Ovary (tissue), 10 donors: ENCODE measurements at places on chromosomes 7 and 10.

- no peak for DNase-seq
Measured at GRCh38 chr7:25678215-25678614, 449.9 kb upstream of the NPVF start.

GRCh38 chr7:154592388-154592787 lies 410.5 kb downstream of the PAXIP1 start:
- no peak for DNase-seq

- DNase-seq, result no peak
Measured at GRCh38 chr7:102426268-102427018, 6.9 kb upstream of the ORAI2 start.

DNA sequence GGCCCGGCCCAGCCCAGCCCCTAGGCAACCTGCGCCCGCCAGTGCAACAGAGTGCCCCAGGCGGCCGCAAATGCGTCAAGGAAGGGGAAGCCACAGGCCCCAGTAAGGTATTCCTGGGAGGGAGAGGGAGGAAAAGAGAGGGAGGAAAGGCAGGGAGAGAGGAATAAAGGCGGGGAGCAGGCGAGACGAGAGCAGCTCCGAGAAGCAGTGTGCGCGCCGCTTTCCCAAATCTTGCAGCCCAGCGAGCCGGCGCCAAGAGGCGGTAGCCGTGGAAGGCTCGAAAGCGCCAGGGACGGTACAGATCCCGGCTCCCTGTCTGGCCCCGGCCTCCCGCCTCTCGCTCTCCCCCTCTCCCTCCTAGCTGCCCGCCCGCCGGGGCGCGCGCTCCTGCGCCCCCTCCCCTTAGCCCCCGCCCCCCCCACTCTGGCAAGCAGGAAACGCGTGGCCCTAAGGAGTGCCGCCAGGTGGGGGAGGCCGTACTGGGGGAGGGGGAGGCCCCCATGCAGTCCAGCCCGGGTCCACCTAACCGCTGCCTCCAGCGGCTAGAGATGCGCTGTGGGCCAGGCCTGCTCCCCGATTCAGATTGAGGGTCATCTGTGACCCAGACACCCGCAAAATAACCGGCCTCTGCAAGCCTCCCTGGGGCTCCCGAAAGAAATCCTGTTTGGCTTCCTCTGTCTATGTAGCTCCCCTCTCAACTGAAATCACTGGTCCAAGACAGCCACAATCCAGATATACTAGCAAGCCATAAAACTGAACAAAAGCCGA lies 4.3 kb downstream of the HOXA10 start:
- no peak for DNase-seq

DNA sequence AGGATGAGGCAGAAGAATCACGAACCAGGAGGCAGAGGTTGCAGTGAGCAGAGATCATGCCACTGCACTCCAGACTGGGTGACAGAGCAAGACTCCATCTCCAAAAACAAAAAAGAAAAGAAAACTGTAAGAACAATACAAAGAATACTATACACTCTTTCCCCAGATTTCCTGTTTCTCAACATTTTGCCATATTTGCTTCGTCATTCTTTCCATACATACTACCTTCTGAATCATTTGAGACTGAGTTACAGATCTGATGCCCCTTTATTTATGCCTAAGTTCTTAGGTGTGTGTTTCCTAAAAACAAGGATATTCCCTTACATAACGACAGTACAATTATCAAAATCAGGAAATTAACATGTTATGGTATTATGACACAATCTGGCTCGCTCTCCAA lies 168.4 kb upstream of the CELF2 start:
- no peak for DNase-seq

DNA sequence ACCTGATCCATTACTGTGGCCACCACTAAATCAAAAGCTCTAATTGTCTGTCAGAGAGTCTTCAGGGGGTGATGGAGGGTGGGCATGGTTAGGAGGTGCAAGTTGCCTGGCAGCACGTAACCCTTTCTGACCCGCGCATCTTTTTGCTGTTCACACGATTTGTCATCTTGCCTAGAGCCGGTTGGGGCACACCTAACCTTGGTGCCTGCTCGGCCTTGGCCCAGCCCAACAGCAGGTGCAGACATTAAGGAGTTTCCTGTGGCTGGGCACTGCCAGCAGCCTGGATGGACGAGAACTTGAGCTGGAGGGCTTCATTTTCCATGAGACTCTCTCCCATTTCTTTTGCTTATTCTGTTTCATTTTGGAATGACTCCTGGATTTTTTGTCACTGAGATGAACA lies 41.0 kb upstream of the PTF1A start:
- DNase-seq, result no peak

DNA sequence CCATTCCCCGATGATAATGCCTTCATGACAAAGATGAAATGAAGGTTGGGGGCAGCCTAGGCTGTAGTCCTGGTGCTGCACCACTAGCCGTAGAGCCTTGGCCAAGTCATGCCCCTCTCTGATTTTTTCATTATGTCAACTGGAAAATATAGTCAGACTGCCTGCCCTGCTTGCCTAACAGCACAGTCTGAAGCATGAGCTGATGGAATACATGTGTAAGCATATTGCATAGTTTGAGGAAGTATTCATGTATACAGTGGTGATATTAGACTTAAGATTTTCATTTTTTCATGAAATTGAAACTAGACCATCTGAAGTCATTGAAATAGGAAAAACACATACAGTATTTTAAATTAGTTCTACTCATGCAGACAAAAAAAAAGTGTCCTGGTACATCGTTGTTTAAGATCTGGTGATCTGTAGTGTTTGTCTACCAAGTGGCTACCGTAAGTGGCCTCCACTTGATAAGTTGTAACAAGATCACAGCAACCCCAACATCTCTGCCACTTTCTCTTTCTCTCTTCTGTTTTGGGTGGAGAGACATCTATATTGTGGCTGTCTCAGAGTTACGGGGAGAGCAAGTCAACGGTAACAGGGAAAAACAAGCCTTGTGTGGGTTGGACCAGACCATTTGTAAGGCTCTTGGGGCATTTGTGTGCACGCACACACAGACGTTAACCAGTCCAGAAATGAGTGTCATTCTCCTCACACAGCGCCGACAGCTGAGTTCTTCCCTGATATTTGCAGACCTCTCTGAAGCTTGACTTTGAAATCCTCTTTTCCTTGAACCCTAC lies 716.6 kb upstream of the GALNT17 start:
- DNase-seq, result no peak

DNA sequence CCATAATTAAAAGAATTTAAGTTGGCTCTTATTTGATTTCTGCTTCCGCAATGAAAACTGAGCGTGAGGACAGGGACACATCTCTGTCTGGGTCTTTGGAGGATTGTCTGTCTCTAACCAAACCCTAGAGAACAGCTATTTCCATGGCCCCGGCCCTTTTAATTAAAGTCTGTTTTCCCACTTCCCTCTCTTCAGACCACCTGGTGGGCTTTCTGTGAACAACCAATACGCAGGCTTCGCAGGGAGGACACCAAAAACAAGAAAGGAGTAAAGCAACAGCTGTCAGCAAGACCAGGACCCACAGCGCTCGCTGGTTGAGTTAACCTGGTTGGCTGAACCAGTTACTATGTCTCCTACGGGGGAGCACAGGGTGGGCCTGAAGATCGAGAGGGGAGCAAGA lies 217.1 kb upstream of the FRMD4A start:
- no peak for DNase-seq

- DNase-seq, result no peak
Measured at GRCh38 chr7:106869954-106870353, 4.9 kb downstream of the PIK3CG start.

GRCh38 chr10:24900888-24901685 lies 51.3 kb downstream of the PRTFDC1 start:
- DNase-seq, result no peak

DNA sequence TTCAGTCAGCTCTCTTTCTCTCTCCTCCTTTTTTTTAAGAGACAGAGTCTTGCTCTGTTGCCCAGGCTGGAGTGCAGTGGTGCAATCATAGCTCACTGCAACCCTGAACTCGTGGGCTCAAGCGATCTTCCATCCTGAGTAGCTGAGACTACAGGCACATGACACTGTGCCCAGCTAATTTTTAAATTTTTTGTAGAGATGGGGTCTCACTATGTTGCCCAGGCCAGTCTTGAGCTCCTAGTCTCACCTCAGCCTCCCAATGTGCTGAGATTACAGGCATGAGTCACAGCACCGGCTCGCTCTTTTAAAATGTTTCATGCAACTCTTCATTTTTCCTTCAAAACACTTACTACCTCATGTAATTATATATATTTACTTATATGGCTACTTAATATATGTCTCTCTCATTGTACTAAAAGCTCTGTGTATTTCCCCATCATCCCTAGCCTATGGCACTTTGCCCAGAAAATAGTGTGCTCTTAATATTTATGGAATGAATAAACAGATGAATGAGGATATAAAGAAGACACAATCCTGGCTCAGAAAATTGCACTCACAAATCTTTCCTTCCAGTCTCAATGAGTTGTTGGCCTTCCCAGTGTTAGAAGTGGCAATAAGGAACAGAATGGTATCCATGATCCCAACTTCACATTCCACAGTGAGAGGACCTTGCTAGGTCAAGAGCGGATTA lies 33.9 kb downstream of the EBLN1 start:
- DNase-seq, result no peak

DNA sequence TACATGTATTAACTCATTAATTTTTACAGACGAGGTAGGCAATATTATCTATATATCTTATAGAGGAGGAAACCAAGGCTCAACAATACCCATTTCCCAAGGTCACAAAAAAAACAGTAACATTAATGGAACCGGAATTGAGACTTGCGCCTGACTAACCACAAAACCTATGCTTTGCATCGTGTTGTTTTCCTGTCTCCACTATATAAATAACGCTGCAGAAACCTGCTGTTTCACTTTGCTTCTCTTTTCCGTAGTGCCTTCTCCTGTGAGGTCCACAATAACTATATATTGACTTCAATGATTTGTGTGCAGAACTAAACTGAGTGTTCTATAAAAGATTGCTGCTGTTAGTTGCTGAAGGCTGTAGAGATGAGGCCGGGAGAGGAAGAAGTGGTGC lies 97.7 kb upstream of the RPA3 start:
- no peak for DNase-seq

- DNase-seq, result no peak
Measured at GRCh38 chr10:13053794-13054462, 46.0 kb upstream of the OPTN start.

DNA sequence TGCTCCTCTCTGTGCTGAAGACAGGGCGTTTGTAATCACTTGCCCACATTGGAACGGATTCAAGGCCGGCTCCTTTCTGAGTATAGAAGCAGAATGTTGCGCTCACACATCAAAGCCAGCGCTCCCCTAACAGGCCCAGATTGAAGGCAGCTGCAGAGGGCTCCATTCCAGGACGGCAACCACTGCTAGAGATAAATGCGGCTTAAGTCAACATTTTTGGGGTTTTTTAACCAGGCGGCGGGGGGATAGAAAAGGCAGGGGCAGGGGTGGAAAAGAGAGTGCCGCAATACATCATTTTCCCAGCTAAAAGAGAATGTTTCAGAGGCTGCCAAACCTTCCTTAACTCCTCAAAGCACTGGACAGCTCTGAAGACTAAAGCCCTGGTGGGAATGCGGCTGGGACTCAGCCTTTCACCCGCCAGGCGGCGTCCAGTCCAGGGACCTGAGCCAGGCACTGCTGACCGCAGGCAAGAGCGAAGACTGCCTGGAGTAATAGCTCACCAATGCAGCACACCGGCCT lies 189.6 kb downstream of the TNS3 start:
- peak; percentile 97 for DNase-seq

DNA sequence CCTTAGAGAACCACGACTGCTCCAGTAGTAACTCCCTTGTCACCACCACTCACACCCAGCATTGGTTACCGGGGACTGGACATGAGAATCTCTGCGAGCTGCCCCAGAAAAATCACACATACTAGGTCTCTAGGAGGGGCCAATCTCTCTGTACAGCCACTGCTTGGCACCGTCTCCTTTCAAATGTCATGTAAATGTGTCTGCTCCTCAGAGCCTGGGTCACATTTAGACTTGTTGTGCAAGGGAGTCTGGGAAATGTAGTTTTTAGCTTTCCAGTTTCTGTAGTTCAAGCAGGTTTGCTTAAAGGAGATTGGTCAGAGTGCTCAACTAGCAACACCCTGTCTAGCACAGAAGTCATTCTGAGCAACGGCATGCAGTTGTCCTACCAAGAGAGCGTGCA lies 60.0 kb downstream of the CHN2 start:
- DNase-seq, result no peak

DNA sequence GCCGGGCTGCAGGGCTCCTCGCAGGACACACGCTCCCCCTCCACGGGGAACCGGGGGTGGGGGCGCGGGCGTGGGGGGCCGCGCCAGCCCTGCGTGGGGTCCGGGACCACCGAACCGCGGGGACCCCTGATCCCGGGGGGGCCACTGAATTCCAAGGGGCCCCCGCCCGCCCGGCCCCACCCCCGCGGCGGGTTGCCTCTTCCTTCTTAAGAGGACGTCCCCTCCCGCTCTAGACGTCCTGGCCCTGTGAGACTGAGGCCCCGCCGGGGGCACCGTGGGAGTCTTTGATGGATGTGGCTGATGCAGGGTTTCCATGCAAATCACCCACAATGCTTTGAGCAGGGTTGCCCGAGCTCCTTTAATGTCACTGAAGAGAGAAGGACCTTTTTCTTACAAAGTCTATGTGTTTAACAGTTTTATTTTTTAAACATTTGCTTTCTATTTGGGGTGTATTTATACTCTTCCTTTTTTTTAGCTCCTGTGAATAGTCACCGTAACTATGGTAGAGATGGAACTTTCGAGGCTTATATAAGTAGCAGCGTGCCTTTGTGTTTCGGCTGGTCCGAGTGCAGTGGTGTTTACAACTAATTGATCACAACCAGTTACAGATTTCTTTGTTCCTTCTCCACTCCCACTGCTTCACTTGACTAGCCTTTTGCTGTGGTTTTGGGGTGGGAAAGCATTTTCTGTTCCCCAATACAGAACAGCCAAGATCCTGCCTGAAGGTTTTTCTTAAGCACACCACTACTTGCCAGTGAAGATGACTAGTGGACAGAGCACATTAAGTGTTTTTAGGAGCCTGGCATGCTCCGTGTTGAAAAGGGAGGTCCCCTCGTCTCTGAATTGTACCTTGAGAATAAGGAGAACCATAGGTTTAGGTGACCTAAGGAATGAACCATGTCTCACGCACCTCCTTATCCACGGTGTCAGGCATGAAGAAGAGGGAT lies 44.8 kb downstream of the PDIA4 start:
- peak; percentile 71 for DNase-seq

GRCh38 chr7:84790882-84791281 lies 396.0 kb downstream of the SEMA3D start:
- DNase-seq, result no peak

GRCh38 chr7:106417273-106417902 lies 132.6 kb upstream of the NAMPT start:
- DNase-seq, result no peak

DNA sequence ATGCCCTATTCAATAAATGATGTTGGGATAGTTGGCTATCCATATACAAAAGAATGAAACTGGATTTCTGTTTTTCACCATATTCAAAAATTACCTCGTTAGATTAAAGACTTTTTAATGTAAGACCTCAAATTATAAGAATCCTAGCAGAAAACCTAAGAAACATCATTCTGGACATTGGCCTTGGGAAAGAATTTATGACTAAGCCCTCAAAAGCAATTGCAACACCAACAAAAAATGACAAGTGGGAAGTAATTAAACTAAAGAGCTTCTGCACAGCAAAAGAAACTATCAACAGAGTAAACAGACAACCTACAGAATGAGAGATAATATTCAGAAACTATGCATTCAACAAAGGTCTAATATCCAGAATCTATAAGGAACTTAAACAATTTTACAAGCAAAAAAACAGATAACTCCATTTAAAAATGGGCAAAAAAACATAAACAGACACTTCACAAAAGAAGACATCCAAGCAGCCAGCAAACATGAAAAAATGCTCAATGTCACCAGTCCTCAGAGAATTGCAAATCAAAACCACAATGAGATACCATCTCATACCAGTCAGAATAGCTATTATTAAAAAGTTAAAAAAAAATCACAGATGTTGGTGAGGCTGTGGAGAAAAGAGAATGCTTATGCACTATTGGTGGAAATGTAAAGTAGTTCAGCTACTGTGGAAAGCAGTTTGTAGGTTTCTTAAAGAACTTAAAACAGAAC lies 309.8 kb downstream of the AHR start:
- no peak for DNase-seq
